Activated T-helper 1 cell treated with anti-CD3 and anti-CD28 coated beads, Interleukin-2, amount 50 U/mL, for 16 hours (primary cell): ENCODE measurements at places on chromosomes 5 and 9.

DNA sequence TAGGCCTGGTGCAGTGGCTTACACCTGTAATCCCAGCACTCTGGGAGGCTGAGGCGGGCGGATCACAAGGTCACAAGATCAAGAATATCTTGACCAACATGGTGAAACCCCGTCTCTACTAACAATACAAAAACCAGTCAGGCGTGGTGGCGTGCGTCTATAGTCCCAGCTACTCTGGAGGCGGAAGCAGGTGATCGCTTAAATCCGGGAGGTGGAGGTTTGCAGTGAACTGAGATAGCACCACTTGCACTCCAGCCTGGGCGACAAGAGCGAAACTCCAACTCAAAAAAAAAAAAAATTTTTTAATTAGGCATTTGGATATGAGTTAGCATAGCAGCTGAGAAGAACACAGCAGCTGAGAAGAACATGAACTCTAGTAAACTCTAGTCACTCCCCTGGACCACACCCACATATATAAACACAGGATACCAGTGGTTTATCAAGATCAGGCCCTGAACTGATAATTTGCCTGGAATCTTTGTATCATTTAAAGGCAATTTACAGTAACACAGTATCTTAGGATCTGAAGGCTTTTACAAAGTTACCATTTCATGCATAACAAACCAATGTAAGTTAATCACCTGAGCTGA is 4.6 kb upstream of the UGCG start:
- no peak for DNase-seq

DNA sequence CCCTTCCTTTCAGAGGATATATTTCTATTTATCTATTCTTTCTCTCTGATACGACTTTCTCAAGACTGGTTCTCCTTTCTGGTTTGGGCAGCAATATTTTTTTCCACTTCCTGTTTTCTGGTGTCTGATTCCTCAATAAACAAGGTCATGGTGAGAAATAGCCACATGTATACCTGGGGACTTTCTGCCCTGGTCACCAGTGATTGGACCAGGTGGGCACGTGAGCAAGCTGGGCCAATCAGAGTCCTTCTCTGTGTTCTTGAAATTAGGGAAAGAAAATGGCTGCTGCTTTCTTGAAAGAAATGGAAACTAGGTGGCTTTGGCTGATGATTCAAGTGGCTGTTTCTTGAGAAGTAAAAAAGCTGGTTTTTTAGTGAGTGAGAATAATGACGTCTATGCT is 18.4 kb upstream of the GSN start:
- DNase-seq = no peak

- no peak for DNase-seq
Observed at GRCh38 chr5:172453206-172453985, 929 bp downstream of the SH3PXD2B start.

GRCh38 chr9:12503606-12504122 is 189.5 kb upstream of the TYRP1 start:
- DNase-seq = no peak

- no peak for DNase-seq
Observed at GRCh38 chr9:87535817-87536539, 38.3 kb downstream of the DAPK1 start.

GRCh38 chr5:110963495-110963894 is 108.0 kb upstream of the TSLP start:
- no peak for DNase-seq

DNA sequence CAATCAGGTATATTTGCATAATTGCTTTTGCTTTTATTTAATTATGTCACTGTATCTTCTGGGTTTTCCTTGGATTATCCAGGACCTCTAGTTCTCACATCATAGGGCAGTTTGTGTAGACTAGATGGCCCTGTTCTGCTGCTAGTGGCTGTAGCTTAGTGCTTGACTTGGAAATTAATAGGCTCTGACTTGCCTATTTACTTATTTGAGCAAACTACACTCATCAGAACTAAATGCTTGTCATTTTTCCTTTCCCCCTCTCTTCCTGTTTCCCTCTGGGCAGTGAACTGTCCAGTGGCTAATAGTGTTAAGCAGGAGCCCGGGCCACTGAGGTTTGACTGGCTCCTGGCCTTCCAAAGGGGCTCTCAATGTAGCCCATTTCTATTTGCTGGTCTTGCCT is 135.7 kb downstream of the MAN2A1 start:
- DNase-seq = no peak
